AG04450 (cell line): ENCODE measurements at places on chromosomes 3 and 15.

DNA sequence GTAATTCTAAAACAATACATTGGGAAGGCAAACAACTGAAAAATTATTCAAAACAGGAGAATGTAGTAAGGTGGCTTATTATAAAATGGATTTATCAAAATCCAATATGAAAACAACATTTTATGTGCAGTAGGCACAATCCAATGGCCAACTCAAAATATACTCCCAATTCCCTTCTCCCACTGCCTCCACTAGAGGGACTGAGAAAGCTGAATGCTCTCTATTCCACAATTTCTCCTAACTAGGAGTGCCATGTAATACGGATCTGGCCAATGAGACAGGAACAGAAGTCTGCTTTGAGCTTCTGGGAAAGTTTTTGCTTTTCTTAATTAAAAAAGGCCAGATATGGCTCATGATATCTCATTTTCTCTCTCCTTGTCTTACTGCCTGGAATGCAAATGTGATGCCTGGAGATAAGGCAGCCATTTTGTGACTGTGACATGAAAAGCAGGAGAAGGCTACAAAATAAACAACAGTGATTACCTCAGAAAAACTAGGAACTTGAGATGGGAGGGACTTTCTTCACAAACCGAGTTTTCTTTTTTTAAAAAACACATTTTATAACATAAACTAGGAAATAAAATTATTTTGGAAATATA lies 18.8 kb upstream of the VGLL4 start:
- no peak for DNase-seq

DNA sequence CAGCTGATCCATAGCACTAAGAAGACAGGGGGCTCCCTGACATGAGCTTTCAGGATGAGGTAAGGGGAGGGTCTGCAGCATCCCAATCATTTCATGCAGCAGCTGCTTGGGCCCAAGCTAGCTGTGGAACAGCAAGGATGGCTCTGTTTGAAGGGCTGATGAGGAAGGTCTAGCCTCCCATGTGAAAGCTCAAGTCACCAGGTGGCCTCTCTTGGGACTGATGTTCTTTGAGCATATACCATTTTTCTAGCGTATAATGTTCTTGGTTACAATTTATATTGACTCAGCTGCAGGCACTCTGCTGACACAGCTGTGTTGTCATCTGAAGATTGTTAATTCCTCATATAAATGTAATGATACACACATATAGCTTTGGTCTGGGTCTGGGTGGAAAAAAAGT lies 87.0 kb downstream of the CD200R1L start:
- DNase-seq, result no peak

DNA sequence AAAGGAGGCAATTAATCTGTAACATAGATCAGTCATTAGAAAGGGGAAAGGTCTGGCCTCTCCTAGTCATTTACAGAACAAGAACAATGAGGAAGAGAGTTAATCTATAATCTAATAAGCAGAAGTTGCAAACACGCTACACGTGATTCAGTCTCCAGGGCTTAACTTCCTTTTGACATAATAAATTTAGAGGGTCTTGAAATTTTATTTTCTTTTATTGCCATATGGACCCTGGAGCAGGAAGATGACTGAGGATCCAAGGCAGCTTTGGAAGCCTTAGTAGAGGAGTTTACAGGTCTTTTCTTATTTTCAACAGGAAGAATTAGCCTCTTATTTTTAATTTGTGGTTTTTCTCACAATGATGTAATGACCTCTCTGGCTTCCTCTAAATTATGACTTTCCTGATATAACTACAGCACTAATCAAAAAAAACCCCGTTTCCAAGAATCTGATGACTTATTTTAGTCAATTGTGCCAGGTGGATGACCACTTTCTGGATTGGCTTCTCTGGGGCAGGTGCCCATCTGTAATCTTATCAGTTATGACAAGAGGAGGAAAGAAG lies 32.2 kb downstream of the ADGRG7 start:
- DNase-seq, result no peak

- DNase-seq, result no peak
Observed at GRCh38 chr15:34883042-34883441, 86.5 kb downstream of the AQR start.

GRCh38 chr15:51681303-51681963 lies at the start of gene SCG3:
Gene SCG3, plus strand, starts transcription at chr15:51681503. Its CDS starts 253 bp downstream, at chr15:51681756.
- no peak for DNase-seq

DNA sequence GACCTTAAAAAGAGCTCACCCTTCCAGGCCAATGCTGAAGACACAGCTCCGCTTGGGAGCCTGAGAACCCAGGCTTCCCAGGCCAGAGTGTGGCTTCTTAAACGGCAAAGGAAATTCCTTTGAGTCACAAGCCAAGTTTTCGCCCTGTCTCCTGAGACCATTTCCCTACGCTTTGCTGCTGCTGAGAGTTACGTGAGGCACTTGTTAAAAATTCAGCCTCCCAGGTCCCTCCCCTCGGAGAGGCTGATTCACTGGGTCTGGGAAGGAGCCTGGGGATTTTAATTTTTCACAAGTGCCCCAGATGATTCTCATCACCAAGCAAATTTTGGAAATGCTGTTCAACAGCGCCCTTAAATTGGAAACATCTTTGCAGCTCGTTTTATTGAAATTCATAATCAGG lies 25.5 kb downstream of the RLBP1 start:
- no peak for DNase-seq

DNA sequence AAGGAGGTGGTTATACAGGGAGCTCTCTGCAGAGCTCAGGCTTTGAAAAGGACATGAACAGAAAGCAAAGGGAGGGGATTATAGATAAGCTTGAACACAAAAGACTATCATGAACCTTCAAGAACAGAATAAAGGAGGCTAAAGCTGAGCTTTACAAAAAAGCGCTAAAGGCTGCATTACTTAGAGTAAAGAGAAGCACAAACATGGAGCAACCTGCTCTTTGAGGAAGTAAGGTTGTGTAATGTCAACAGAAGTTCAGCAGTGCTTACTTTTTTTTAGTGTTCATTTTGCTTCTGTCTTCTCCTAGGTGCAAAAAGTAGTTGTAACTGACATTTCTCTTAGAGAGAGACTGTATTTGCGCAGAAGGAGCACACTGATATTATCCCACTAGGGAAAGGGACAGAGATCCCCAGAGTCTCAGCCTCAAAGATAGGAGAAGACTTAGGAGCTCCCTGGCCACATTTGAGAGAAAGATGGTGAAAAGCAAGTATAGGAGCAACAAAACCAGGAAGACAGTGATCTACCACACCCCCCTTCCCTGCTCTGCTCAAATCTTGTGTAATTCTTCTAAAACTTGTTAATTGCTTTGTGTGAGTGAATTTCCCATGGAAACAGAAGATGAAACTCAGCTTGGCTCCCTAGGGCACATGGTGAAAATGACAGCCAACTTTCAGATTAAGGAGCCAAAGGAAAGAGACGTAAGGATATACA lies 54.7 kb downstream of the QTRT2 start:
- DNase-seq, result no peak

- DNase-seq, result no peak
Observed at GRCh38 chr3:184261854-184262763, 756 bp upstream of the CAMK2N2 start.

DNA sequence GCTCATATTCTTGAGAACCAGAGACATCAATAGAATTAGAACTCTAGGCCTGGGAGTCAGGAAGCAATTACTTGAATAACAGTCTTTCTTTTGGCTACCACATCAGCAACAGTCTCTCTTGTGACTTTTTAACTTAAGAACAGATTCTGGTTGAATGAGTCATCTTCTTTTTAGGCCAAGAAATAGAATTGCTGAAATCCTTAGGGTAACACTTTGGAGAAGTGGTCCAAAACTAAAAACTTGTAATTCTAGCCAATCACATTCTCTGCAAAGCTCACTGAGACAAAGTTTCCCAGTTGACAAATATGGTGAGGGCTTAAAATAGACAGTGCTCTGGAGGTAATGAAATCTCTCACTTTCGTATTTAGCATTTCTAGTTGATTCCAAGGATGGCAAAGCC lies 238.0 kb downstream of the SHOX2 start:
- no peak for DNase-seq

- peak; percentile 98 for DNase-seq
Observed at GRCh38 chr3:66428733-66429132, 72.1 kb downstream of the LRIG1 start.

- no peak for DNase-seq
Observed at GRCh38 chr15:38559636-38560307, 4.8 kb downstream of the RASGRP1 start.

DNA sequence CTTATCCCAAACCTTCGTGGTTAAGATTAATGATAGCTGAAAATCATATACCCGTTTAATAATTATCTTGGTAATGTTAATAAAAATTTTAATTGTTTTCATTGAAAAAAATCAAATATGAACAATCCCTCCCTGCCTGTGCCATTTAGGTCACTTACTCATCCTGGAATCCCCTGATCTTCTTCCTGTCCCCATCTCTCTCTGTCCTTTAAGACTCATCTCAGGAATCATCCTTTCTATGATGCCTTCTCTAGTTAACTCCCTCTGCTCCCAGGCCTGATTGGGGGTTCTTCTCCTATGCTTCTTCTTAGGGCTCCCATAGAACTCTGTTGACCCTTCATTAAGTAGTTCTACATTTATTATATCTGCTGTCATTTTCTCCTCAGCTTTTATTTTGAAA lies 91.6 kb downstream of the MBNL1 start:
- no peak for DNase-seq

- DNase-seq, result no peak
Observed at GRCh38 chr15:95171564-95171963, 940.2 kb downstream of the MCTP2 start.

- DNase-seq, result no peak
Observed at GRCh38 chr15:66098022-66098363, 155.6 kb downstream of the MEGF11 start.

- DNase-seq, result no peak
Observed at GRCh38 chr3:114582929-114583328, 289.1 kb downstream of the TIGIT start.

GRCh38 chr3:44236485-44236908 lies 5.2 kb upstream of the TOPAZ1 start:
- no peak for DNase-seq

GRCh38 chr3:192482391-192482790 lies 244.9 kb downstream of the FGF12 start:
- no peak for DNase-seq

- no peak for DNase-seq
Observed at GRCh38 chr15:65824941-65825544, 33.0 kb upstream of the DENND4A start.

DNA sequence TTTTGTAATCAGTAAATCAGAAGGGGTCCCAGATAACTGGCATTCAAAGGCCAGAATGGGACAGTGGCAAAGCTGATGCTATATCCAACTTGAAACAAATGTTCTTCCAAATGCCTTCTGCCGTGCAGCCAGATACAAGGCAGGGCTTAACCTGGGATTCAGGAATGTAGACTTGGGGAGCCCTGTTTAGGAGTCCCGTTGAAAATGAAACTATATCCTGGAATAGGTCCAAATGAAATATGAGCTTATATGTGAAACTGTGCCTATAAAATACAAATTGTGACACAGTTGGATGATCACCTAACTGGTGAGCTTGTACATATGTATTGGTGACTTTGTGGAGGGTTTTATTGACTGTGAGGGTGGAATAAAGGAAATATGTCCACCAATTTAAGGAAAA lies 28.7 kb downstream of the FRMD4B start:
- no peak for DNase-seq

DNA sequence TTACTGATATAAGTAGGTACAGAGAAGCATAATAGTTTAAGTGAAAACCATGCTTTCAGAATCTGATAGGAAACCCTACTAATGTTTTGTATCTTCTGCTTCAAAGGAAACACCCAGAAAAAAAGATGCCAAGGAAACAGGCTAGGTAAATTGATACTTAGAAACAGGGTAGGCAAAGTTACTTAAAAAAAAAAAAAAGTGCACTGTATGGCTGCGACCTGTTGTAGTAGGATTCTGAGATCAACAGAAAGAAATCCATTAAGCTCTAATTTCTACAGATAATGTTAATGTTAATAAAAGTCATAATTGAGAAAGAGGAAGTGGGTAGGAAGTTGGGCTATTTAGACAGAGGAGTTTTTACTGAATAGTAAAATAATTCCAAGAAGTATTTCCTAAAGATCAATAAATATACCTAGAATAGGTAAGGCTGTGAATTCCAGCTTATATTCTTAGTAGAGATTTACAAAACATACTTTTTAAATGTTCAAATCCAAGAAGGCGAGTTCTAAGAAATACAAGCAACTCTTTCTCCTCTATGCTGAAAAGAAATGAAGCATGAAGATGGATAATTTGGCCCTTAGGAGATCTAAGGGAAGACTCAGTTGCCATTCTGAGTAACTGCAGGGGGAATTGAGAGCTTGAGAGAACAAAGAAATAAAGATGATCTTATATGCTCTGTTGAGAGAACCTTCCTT lies 24.1 kb upstream of the STT3B start:
- DNase-seq, result no peak

DNA sequence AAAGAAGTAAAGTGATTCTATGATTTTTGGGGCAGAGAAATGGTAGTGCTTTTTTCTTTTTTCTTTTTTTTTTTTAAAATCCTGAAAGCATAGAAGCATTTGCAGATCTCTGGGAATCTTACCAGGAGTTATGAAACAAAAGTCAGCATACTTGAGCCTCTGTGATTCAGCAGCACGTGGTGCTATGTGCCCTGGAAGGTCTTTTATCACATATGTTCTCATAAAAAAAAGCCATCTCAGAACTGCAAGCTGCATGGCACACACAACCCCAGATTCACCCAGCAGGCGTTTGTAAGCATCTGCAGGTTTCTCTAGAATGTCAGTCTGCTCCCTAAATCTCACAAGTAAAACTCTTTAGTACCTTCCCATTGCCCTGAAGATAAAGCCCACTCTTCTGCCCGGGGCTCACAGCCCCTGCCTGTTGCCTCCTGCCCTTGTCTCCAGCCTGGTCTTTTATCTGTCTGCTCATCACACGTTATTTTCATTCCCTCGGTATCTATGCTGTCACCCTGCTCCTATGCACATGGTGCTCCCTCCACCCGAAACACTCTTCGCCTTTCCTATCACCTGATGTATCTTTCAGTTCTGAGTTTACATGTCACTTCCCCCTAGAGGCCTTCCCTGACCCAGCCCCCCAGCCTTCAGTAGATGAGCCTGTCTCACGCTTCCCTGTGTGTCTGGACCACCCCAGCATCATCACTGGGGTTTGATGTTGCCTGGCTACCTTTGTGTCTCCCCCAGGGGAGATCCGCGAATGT lies 72.4 kb downstream of the CHDH start:
- peak; percentile 73 for DNase-seq

- peak; percentile 15 for DNase-seq
Observed at GRCh38 chr3:135513106-135514059, 452.1 kb upstream of the PPP2R3A start.

GRCh38 chr3:140768941-140769340 lies 91.1 kb downstream of the TRIM42 start:
- DNase-seq, result no peak

DNA sequence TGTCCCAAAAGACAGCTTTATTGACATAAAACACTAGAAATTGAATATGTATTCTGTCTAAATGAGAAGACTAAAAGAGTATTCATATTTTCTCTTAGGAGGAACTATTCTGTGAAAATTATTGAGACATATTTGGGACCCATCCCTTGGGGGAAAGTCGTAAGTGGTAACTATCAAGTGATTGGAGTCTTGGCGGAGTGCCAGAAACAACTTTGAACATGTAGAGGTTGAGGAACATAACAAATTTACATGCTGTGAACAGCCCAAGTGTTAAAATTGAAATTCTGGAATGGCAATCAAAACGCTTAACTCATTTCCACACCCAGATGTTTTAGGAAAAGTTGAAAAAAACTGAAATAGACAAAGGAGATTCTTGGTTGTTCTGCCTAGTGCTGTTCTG lies 1034.6 kb downstream of the NSUN3 start:
- DNase-seq, result no peak

- DNase-seq, result no peak
Observed at GRCh38 chr15:32636908-32637567, 4.5 kb upstream of the SCG5 start.

GRCh38 chr15:59565299-59565698 lies 46.3 kb upstream of the GCNT3 start:
- no peak for DNase-seq
